ENCODE measurements at places on chromosomes 2 and 18.

DNA sequence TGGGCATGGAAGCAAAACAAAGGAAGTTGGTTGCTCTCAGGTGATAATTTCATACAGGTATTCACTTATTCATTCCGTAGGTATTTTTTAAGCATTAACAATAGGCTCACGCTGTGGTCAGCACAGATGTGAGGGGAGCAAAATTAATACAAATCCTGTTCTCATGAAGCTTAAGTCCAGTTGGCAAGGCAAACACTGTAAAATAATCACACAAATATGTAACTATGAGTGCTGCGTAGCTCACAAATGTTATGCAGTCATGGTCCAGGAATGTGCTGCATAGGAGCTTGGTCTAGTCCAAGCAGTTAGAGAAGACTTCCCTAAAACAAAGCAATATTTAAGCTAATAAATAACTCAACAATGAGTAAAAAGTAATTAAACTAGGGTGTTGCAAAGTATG, 23.9 kb downstream of the SP5 start:
- no peak for DNase-seq

DNA sequence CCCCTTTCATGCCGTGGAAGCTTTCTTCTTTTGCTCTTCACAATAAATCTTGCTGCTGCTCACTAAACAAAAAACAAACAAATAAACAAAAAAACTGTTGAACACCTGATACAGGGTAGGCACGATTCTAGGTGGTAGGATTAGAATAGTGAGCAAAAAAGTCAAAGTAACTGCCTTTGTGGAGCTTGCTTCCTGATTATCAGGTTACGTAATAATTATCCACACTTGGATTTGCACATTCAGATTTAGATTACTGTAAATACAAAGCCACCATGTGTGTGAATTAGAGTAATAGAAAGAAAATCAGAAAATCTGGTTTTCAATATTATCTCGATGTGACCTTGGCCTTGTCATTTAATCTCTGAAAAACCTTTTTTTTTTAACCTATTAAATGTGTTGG, 307.1 kb downstream of the NRXN1 start:
- DNase-seq = no peak

- DNase-seq = no peak
These were observed 170.5 kb downstream of the ZBTB7C start for GRCh38 chr18:48238636-48239035.

GRCh38 chr2:160408959-160409291, 84.7 kb downstream of the RBMS1 start:
- no peak for DNase-seq

- DNase-seq = no peak
These were observed 21.9 kb downstream of the NRP2 start for GRCh38 chr2:205704127-205704741.

DNA sequence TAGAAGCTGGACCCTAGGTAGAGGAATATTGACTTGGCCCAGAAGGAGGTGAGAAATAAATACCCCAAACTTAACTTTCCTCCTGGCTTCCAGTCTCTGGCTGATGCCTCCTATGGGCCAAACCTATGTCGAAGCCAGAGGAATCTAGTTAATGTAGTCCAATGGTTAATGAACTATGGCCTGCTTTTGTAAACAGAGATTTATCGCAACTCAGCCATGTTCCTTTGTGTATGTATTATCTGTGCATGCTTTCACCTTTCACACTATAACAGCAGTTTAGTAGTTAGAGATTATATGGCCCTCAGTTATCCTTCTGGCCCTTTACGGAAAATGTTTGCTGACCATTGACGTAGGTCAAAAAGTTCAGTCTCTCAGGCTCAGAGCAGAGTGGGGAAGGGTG, 67.3 kb upstream of the BARD1 start:
- no peak for DNase-seq

GRCh38 chr2:46695283-46695682, 215.9 kb downstream of the TMEM247 start:
- no peak for DNase-seq

DNA sequence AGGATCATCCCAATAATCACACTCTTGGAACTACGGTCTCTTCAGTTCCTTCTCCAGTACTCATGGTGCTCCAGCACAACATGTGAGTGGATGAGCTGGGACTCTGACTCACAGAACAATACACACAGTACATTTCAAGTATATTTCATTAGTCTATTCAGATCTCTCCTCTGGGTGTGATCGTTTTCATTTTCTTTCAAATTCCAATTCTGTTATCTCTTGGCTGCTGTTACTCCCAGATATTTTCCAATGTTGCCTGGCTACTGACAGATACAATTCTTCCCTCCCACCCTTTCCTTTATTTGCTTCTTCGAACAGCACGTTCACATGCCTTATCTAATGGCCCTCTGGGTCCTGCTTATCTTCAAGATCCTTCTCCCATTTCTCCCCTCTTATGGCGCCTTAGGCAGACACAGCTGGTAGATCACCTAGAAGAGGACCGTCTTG, 216.0 kb downstream of the ACKR3 start:
- no peak for DNase-seq

DNA sequence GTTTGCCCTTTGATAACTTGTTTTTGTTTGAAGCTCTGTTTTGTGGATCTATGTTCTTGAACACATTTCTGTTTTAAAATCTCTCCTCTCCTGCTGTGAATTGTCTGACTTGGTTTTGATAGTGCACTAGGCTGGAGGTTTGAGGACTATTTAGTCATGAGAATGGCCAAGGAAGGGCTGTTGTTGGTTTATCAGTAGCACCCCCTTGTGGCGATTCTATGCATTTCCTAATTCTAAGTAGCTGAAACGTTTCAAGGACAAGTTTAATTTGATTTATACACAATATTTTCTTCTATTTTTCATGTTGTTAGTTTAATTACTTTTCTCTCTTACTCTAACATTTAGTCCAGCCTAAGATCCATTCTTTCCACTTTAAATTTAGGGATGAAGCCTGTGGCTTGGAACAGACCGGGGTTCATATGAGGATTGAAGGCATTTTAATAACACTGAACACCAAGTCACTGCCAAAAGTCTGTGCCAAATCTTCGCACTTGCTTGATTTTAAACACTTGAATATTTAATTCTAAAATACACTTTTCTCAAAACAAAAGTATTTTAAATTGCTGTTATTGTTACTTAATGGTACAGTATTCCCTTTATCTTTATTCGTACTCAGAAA, 166.0 kb downstream of the SOCS6 start:
- DNase-seq = no peak

- no peak for DNase-seq
These were observed 126.7 kb downstream of the BCL2 start for GRCh38 chr18:63192885-63193349.

GRCh38 chr2:3642521-3643215, 15.3 kb upstream of the ALLC start:
- no peak for DNase-seq

GRCh38 chr2:223297788-223298187, 245.8 kb downstream of the KCNE4 start:
- no peak for DNase-seq

DNA sequence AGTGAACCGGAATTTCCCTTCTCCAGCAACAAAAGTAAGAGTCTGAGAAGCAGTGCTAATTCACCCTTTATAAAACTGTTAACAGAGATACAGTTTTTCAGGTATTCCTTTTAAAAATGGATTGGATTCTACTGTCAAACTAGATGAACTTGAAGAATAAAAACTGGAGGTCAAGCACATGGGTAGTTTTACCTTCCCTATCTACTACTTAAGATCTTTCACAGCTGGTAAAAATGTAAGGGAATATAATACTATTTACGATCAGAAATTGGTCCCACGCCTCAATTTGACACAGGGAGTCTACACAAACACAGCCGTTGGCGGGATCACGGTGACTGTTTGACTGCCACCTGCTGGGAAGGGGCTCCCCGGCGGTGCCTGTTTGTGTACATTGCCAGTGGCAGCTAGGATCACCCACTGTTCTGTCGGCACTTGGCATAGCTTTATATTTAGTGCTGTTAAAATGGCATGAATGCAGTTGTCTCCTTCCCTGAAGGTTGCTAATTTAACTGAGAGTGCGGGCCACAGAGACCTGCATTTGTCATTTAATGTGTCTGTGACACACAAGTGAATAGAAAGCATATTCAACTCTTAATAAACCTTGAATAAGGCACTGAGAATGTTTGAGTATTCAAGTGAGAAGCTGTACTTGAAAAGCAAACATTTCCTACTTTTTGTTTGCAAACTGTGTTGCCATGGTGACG, 59.5 kb downstream of the ABCG8 start:
- no peak for DNase-seq

DNA sequence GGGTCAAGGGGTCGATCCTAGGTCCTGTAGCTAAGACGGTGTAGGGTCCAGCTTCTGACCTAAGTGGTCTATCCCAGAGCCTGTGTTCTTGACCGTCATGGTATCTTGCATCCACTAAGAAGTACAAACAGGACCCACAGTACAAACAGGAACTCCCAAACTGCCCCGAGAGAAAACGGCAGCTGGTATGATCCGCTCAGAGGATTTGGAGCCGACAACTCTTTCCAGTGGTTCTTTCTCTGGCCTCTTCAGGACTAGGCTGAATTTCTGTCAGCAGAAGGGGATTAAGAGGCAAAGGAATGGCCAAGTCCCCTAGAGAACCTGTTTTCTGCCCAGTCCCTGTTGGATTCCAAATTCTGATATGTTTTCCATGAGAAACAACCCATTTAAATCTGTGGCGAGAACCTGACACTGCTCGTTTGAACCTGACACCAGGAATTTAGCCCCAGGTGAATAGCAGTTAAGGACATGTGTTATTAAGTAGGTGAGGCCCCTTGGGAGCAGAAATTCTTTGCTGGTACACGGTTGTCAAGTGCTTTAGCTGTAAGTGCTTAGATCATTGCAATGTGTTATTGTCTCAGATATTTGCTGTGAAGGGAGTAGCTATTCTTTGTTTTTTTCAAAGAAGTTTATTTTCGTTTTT, 50.5 kb upstream of the TXNDC2 start:
- DNase-seq = no peak

DNA sequence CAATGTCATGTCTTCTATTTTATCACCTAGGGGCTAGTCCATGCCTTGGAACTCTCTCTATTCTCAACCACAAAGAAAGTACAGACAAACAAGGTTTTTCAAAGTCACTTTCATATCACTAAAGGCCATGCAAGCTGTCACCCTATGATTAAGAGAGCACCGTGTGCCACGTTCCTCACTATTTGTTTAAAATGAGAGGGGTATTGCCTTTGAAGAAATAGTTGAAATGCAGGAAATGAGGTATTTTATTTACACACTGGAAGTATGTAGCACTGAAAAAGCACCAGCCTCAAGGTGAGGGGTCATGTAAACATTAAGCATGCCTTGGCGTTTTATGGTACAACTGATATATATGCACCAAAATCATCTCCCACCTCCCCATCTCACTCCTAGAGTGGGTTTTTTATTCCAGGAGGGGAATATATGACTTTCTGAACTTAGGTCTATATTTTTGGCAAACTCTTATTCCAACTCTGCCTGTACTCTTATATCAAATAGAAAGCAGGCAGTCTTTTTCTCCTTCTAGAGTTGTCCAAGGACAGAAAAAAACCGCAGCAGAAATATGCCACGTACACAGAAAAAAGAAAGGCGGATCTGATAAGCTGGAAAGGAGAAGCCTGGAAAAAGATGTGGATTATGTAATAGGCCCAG, 53.5 kb downstream of the VSNL1 start:
- no peak for DNase-seq

DNA sequence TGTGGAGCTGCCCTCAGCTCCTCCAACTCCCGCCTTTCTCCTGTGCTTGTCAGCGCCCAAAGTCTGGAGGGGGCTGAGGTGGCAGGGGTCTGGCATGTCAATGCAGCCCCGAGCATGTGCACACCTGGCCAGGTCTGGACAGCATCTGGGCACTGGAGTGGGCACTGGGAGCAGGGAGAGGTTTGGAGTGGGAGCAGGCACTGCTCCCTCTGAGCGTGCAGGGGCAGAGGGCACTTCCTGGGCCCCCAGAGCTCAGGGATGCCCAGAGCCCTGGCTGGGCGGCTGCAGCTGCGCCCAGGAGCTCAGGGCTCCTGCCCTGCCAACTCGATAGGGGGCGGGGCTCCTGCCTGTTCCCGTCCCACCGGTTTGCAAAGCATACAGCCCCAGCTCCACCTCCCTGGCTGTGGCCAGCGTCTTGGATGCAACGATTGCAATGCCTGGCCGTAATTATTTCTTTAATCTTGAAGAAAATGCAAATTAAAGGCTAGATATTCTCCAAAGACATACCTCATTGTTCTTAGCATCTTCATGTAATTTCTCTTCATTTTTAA, 57.4 kb upstream of the LDAH start:
- DNase-seq = no peak

DNA sequence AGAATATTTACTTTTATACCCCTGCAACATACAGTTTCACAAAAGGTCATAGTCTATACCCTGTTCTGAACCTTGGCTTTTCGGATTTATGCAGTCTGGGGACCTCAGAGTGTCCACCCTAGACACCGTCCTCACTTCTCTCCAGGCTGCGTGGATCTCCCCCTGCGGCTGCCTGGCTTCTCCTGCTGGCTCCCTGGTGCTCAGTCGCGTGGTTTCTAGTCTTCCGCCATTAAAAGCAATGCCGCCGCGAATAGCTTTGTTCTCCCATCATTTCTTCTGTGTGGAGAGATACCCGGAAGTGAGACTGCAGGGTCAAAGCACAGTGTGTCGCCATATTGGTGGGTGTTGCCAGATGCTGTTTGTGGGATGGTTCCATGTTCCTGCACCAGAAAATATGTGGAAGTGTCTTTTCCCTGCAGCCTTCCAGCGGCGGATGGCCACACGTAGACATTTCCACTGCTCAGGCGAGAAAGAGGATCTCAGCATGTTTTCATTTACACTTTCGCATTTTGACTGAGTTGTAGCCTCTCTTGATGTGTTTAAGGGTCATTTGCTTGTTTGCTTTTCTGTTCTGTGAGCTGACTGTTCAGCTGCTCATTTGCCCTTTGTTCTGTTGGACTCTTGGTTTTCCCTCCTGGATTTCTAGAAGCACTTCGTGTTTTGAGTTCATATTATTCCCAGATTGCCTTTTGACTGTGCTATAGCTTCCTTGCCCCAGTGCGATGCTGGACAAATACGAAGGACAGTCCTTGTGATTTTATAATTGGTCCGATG, 22.9 kb upstream of the ASB1 start:
- DNase-seq = no peak

GRCh38 chr2:80326214-80326613, 21.7 kb upstream of the LRRTM1 start:
- no peak for DNase-seq

- DNase-seq = no peak
These were observed 144.3 kb downstream of the MTCL1 start for GRCh38 chr18:8849696-8850095.

DNA sequence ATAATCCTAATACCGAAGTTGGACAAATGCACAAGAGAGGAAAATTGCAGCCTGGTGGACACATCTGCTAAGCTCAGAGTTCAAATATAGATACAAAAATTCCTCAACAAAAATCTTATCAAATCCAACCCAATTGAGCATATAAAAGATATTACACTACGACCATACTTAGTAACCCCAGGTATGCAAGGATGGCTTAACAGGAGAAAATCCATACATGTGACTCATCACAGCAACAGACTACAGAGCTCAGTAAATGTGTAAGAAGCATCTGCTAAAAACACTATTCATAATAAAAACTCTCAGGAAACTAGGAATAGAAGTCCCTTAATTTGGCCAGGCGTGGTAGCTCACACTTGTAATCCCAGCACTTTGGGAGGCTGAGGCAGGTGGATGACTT, 28.3 kb downstream of the HS6ST1 start:
- DNase-seq = no peak

Data from stimulated activated CD4-positive, alpha-beta T cell treated with anti-CD3 and anti-CD28 coated beads, Interleukin-4, amount 100 ng/mL, for 4 hours (primary cell).